ENCODE measurements at places on chromosomes 3 and 15.

GRCh38 chr15:59567324-59567723 lies 44.3 kb upstream of the GCNT3 start:
- no peak for DNase-seq

DNA sequence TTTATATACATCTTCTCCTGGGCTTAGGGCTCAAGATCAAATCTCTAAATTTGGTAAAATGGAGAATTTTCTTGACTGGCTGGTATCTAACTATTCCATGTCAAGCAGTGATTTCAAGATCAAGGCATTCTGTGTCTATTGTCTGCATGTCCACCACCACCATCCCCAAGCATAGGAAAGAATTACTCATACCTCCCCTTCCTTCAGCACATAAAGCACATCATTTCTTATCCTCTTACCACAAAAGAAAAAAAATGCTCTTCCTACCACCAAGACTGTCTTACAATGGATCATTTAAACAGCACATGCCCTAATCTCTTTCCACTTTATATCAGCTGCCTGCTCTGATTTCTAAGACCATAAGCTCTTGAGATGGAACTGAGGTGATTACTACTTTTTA lies 470.5 kb upstream of the THBS1 start:
- no peak for DNase-seq

DNA sequence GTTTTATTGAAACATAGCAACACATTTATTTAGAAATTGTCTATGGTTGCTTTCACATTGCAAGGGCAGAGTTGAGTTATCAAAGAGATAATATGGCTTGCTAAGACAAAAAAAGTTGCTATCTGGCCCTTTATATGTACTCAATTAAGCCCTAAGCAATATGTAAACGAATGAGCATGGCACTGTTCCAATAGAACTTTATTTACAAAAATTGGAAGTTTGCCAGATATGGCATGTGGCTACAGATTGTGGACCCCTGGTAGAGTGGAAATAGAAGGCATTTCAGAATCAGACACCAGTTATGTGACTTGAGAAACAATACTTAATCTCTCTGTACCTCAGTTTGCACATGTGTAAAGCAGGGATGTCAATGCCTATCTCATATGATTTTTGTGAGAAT lies 515.6 kb upstream of the SGO1 start:
- DNase-seq, result no peak

DNA sequence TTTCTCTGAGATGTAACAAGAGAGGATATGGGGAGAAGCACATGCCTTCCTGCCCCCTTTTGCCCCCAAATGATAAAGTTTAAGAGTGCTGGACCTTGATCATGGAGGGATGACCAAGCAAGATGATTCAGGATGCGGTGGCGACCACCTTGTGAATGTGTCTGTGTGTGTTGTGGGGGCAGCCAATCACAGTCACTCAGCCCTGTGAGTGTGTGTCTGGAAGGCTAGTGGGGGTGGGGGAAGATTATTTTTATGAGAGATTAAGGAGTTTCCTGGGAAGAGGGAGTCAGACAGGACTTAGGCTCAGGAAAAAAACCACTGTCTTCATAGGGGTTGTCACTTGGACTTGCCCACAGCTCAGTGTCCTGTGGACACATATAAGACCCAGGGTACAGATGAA lies 57.8 kb upstream of the KY start:
- DNase-seq, result no peak

DNA sequence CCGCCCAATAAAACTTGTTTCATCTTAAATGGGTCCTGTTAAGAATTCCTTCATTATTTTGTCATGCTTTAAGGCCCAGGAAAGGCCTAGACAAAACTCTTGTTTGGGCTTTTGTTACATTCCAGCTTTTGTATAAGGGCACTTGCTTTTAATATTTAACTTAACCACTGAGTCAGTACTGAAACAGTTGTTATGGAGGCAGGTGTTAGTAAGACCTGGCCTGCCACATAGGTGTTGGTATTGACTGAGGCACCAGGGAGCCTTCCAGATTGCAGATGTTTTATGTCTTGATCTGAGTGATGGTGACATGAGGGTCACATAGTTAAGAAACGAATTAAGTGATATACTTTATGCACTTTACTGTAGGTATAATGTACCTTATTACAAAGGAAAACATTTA lies 274.9 kb upstream of the TGFBR2 start:
- no peak for DNase-seq

DNA sequence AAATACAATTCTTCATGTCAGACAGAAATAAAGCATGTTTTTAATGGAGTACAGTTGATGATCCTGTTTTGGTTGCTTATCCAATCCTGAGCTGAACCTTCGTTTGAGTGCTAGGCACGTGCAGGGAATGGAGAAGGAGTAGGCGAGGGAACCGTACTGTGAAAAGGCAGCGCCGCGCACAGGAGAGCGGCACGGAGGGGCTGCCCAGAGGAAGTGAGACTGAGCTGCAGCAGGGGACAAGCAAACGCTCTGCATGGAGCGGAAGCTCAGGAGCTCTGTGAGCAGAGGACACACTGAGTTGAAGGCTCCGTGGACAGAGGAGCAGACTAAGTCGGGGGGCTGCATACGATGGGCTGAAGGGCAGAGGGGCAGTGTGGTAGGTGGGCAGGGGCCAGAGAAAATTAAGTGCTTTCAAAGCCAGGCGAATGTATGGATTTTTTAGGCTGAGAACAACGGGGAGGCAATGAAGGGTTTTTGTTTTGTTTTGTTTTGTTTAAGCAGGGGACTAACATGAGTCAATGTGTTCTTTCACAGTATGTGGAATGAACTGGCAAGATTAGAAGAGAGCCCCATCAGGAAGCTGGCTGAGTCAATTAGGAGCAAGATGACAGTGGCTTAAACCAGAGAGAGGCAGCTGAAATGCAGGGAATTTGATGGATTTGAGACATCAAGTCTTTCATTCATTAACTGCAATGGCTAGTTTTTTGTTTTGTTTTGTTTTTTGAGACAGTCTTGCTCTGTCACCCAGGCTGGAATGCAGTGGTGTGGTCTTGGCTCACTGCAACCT lies 23.8 kb upstream of the TM2D3 start:
- DNase-seq, result no peak

DNA sequence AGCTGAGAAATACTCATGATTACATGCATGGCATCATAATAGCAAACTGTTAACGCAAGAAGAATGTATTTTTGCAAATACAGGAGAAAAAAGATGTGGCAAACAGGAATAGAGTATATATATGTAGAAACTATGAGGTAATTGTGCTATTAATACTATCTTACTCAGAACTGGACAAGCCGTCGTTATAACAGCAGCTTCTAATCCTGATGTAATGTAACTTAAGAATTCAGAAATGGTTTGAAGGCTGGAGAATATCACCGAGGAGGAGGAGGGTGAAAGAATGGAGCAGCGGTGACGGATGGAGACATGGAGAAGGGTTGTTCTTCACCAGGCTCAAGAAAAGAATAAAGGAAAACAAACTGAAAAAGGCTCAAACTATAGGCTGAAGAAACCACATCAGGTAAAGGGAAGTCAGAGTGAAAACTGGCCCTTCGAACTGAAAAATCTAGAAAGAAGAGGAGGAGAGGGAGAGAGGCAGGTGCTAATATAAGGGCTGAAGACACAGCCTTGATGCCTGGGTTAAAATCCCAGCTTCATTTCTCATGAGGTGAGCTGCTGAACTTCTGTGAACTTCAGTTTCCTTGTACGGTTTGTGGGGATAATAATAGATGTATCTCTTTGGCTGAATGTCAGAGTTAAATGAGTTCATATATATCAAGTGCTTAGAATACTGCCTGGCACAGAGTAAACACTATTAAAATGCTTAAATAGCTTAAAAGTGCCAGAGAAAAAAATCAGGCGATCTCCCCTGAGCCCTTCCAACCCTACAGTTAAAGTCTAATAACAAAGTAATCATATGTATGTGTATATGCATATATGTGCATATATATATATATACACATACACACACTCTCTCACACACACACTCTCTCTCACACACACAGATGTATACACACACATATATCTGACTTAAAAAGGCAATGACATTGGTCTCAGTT lies 43.9 kb downstream of the GOLIM4 start:
- DNase-seq, result no peak

GRCh38 chr3:109728861-109729494 lies 391.6 kb upstream of the DPPA4 start:
- DNase-seq, result no peak

DNA sequence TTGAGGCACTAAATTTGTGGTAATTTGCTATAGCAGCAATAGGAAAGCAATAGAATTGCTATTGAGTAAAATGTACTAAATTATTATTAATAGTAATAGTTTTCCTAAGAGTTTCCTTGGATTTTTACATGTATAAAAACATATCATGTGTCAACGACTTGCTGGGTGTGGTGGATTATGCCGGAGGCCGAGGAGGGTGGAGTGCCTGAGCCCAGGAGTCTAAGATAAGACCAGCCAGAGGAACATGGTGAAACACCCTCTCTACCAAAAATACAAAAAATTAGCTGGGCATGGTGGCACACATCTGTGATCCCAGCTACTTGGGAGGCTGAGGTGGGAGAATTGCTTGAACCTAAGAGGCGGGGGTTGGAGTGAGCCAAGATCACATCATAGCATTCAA lies 749.9 kb downstream of the TBL1XR1 start:
- DNase-seq, result no peak

- no peak for DNase-seq
Observed at GRCh38 chr15:42018306-42019224, 2.3 kb downstream of the PLA2G4E start.

- DNase-seq, result no peak
Observed at GRCh38 chr3:148791920-148792319, 35.7 kb upstream of the CPB1 start.

- no peak for DNase-seq
Observed at GRCh38 chr15:93121973-93122910, 33.2 kb upstream of the RGMA start.

- DNase-seq, result no peak
Observed at GRCh38 chr15:74773731-74774252, 8.1 kb upstream of the CSK start.

GRCh38 chr3:192169332-192169915 lies 557.9 kb downstream of the FGF12 start:
- no peak for DNase-seq

DNA sequence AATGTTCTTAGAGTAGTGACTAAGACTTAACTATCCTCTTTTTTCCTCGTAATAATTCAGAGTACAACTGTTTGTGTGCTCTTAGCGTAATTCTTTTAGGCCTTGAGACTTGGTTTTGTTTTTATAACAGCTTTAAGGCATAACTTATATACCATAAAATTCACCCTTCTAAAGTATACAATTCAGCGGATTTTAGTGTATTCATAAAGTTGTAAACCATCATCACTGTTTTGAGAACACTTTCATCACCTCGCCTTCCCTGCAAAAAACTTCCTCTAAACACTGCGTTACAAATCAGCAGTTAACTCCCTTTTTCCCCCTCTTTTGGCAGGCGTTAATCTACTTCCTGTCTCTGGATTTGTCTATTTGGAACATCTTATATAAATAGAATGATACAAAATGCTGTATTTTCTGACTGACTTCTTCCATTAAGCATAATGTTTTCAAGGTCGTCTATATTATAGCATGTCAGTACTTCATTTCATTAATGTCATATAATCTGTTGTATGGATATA lies 18.7 kb downstream of the DNAJC13 start:
- no peak for DNase-seq

DNA sequence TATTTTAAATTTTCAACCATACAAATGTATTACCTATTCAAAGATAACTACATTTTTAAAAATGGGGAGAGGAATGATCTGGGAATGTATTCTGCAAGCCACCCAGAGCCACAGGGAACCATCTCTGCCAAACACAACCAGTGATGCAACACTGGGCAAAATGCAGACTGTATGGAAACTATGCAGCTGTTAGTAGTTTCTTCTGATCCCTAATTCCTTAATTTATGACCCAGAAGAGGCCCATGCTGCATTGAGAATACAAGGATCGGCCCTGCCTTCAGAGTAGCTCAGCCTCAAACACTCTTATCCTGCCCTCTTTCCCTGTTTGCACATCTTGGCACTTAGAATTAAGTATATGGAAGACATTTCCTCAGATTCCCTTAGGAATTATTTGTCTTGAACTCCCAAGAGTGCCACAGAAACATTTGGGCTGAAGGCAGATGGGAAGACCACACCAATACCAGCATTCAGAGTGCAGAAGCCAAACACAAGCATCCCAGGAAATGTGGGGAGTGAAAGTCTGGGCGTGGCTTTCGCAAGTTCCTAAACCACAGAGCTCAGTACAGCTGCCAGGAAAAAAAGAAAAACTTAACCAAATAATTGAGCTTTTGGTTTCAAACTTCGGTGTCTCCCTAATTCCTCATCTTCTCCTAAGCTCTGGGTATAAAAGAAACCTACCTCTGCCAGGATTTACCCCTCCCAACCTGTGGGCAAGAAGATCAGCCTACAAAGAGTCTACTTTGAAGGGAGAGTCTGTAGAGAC lies 5.3 kb downstream of the SNUPN start:
- DNase-seq, result no peak

GRCh38 chr3:121980450-121980796 lies 41.6 kb downstream of the ILDR1 start:
- DNase-seq, result no peak

GRCh38 chr3:171654809-171655208 lies 155.5 kb downstream of the PLD1 start:
- no peak for DNase-seq

GRCh38 chr15:40345867-40346578 lies 4.8 kb upstream of the PHGR1 start:
- DNase-seq, result no peak

- DNase-seq, result no peak
Observed at GRCh38 chr15:39238443-39238842, 342.4 kb upstream of the THBS1 start.

GRCh38 chr3:129061888-129062834 lies 1.6 kb downstream of the GP9 start:
- DNase-seq, result no peak

GRCh38 chr15:60914360-60914759 lies 314.7 kb downstream of the RORA start:
- no peak for DNase-seq

DNA sequence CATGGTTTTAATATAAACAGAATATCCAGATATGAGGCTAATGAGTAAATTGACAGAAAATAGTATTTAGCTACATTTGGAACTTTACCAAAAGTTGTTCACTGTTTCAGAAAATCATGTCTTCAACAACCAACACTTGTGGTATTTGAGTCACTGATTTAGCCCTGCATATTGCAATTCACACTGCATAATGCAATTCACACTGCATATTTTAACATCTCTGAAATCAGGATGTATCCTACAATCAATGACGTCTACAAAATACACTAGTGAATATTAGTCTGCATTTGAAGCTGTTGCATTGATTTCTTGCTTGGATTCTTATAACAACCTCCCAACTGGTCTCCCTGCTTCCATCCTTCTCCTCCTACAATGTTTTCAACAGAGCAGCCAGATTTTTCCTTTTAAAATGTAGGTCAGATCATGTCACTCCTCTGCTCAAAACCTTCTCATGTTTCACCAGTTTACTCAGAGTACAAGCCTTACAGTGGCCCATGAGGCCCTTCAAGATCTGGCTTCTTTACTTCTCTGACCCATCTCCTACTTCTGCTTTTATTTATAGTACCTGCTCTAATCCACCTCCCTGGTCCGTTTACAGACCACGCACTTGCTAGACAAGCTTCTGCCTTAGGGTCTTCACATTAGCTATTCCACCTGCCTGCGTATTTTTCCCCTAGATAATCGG lies 11.4 kb upstream of the RAB11A start:
- no peak for DNase-seq

All from activated T-cell treated with anti-CD3 and anti-CD28 coated beads, Interleukin-2, amount 50 U/mL, for 72 hours (primary cell).